GM03348 (cell line): ENCODE measurements at places on chromosomes 1 and 21.

DNA sequence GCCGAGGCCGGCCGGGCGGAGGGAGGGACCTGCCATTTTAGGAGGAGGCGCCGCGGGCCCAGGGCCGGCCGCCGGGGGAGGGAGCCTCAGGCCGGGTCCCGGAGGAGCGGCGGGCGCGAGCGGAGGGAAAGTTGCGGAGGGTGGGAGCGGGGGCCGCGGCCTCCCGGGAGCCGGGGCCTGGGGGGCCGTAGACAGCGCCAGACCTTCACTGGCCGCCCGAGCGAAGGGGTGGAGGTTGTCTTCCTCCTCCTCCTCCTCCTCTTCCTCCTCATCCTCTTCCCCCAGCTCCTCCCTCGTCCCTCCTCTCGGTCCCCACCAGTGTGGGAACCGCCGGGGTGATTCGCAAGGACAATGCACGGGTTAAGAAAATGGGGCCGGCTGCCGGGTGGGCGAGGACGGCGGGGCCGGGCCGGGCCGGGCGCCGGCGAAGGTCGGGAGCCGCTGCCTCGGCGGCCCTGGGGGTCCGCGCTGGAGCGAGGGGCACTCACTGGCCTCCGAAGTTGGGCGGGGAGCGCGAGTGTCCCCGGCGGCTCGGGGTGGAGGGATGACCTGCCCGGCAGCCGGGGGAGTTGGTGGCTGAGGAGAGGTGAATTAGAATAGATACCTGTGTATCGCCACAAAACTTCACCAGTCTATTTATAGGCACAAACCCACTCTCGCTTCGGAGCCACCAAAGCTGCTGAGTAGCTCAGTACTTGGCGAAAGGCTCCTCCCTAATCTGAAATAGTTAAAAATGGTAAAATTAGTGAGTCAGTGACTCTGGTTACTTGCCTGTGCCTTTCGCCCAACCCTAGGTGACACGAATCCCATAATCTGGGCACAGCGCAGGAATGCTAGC is 1.3 kb downstream of the DYRK1A start:
- DNase-seq = peak; percentile 61

DNA sequence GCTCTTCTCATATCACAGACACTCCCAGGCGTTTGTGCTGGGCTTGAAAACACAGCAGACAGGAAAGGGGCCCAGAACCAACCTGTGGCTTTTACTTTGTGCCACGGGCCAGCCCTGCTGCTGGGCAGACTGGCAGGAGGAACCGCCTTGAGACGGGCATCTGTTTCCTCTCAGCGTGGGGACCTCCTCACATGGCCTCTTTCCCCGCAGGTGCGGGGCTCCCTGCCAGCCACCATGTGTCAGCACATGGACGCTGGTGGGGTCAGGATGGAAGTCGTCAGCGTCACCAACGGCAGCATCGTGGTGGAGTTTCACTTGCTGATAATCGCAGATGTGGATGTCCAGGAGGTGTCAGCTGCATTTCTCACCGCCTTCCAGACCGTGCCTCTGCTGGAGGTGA is 47.8 kb downstream of the UMODL1 start:
- no peak for DNase-seq

DNA sequence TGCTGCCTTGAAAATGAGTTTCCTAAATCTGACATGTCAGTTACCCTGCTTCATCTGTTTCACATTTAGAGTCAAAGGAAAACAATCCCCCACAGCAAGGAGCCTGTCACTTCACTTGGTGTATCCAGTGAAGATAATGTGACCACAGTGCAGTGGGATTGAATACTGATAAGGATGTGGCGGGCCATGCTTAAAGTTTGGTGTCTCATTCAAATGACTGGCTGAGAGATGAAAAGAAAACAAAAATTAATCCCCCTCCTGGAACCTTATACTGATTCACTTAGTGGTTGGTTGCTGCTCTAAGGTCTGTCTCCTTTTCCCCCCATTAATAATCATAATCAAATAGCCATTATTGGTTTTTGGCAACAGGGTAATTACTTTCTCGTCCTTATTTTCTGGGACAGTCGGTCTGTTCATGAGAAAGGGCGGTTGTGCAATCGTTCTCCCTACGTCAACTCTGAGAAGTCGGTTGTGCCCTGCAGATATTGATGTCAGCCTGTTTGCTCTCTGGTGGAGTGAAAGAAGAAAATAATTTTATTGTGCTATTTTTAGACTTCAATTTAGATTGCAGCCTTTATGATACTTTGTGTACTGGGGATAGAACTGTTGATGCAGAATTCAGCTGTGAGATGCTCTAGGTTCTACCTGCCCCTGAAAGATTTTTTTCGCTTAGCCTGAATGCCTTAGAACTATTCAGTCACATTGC is 360.2 kb downstream of the DISC1 start:
- DNase-seq = no peak

GRCh38 chr1:106700211-106700610 is 356.3 kb upstream of the PRMT6 start:
- DNase-seq = no peak

- DNase-seq = no peak
These were observed 41.8 kb upstream of the PWP2 start for GRCh38 chr21:44065428-44065827.

GRCh38 chr1:222251847-222252246 is 296.1 kb downstream of the HHIPL2 start:
- DNase-seq = no peak

DNA sequence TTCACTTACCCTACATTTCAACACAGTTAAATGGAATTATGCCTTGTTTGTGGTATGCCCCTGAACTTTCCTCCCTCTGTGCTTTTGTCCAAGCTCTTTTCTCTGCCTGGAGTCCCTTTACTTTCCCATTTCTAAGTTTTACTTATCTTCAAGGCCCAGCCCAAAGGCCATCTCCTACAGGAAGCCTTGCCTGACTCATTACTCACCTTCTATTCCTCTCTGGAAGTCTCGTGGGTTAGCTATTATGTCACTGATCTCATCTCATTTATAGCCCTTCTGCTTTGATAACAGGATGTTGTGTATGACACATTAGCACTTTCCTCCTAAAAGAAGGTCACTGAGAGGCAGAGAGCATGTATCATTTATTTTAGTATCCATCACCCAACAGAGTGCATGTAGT is 78.8 kb upstream of the CD1D start:
- DNase-seq = no peak

DNA sequence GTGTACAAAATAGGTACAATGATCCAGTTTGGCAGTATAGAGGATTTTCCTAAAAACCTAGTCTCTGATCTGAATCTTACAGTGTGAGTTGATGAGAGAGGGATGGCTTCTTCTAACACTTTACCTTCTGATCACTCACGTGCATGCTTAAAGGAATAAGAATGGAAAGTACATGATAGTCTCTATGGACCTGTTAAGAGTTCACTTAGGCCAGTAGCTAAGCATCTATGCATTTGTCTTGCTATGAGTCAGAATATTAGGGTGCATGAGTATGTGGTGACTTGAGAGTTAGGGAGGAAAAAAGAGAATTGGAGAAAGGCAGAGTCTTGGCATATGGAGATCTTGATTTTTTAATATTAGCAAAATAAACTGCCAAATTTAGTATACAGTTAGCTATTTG is 206.3 kb downstream of the COL11A1 start:
- no peak for DNase-seq

- DNase-seq = no peak
These were observed 10.4 kb downstream of the MUL1 start for GRCh38 chr1:20497506-20497905.

DNA sequence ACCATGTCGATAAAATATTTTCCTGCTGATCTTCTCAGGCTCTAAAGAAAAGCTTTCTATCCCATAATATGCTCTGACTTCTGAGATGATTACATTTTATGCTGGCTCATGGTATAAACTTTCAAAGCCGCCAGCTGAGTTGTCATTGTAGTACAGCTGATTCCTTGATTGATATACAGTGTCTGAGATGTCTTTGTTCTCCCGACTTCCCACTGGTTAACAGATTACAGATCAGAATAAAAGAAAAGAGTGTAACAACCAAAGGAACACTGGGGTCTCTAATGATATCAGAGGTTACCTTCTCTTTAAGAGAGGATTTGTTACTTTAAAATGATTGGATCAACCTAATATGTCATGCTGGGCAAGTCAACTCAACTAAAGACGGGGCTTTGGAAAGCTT is 485.4 kb upstream of the LRRC7 start:
- no peak for DNase-seq
